ENCODE measurements at places on chromosomes 13 and 19. TPM values are rescaled to one million over a fixed set of nuclear protein-coding genes. Genes with fewer than 3 reads are reported as not detected.

GRCh38 chr19:54444737-54445136 is 4.3 kb upstream of the LENG8 start:
- no peak overlapping the region for H3K4me3 ChIP-seq
- no peaks in the 10 kb centered on the region for H3K36me3 ChIP-seq
- H3K4me1 ChIP-seq: no peaks in the 10 kb centered on the region
- H3K27ac ChIP-seq: no peak overlapping the region
- H3K27me3 ChIP-seq: no peaks in the 10 kb centered on the region

GRCh38 chr19:49616532-49616931 is 23.4 kb downstream of the RRAS start:
- DNase-seq: no peak
- H3K27me3 ChIP-seq: no peaks in the 10 kb centered on the region
- H3K36me3 ChIP-seq: no peaks in the 10 kb centered on the region
- no peaks in the 10 kb centered on the region for H3K4me1 ChIP-seq

Gene SMAD9
- 20.0 TPM for total RNA-seq

- H3K27ac ChIP-seq: peak overlapping the region; percentile 83
- no peaks in the 10 kb centered on the region for H3K27me3 ChIP-seq
- H3K4me3 ChIP-seq: peak overlapping the region; percentile 81
- no peak for DNase-seq
Observed at GRCh38 chr13:99501848-99502301, 603 bp downstream of the TM9SF2 start.

Gene SLC6A16
- 0.88 TPM for total RNA-seq

Gene PTGER1
- total RNA-seq: 0.30 TPM

- no peak overlapping the region for H3K4me3 ChIP-seq
- no peak overlapping the region for H3K27ac ChIP-seq
- H3K36me3 ChIP-seq: no peaks in the 10 kb centered on the region
- no peaks in the 10 kb centered on the region for H3K4me1 ChIP-seq
Observed at GRCh38 chr19:41895745-41896580, 13.0 kb downstream of the ARHGEF1 start.

DNA sequence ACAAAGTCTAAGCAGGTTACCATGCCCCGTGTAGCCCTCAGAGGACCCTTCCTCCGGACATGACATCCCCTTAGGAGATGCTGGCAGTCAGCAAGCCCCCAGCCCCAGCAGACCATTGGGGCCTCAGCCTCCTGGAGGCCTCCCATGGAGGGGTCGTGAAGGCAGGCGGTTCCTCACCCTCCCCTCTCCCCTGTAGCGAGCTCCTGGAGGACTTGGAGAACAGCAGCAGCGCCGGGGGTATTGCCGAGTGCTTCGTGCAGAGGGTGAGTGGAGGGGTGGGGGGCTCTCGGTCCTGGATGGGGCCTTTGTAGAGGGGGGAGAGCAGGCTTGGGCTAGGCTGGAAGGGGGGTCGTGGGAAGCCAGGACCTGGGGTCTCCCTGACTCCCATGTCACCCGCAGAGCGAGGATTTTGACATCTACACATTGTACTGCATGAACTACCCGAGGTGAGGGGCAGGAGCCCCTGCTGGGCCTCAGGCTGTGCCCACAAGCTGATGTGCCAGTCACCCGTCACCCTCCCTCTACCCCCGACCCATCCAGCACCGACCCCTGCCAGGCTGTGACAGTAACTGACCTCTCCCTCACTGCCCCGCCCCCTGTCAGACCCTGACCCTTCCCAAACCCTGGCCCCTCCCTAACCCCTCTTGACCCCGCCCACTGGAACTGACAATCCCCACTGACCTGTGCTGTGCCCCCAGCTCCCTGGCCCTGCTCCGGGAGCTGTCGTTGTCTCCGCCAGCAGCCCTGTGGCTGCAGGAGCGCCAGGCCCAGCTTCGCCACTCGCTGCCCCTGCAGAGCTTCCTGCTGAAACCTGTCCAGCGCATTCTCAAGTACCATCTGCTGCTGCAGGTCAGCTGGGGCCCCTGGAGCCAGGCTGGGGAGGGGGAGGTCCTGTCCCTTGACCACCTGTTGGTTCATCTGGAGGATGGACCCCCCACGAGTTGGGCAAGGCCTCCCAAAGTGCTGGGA is 4.0 kb downstream of the PLEKHG2 start:
- DNase-seq: peak; percentile 39
- no peaks in the 10 kb centered on the region for H3K4me1 ChIP-seq
- no peak overlapping the region for H3K4me3 ChIP-seq
- no peaks in the 10 kb centered on the region for H3K36me3 ChIP-seq

GRCh38 chr13:97280478-97280877 is 58.3 kb downstream of the MBNL2 start:
- H3K27me3 ChIP-seq: no peaks in the 10 kb centered on the region
- DNase-seq: no peak
- H3K36me3 ChIP-seq: no peaks in the 10 kb centered on the region
- peaks cover 38% of the 10 kb centered on the region for H3K4me1 ChIP-seq
- H3K4me3 ChIP-seq: no peak overlapping the region

- DNase-seq: no peak
- H3K27me3 ChIP-seq: no peaks in the 10 kb centered on the region
- H3K36me3 ChIP-seq: no peaks in the 10 kb centered on the region
- no peaks in the 10 kb centered on the region for H3K4me1 ChIP-seq
Observed at GRCh38 chr13:29516880-29517279, 78.6 kb downstream of the SLC7A1 start.

DNA sequence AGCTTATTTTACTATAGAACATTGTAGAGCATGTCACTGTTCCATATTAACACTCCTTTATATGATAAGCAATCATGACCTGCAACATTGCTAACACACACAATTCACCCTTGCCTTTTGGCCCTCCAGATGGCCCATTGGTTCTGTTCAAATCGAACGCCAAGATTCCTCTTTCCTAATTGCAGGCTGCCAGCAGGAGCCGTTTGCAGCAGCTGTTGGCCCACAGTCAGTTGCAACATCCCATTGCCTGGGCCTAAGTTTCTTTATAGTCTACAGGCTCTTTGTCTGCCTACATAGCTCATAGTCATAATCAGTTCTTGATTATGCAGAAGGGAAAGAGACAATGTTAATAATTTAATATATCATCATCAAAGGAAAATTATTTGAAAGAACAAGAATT is 37.6 kb downstream of the KCTD12 start:
- peaks cover 5% of the 10 kb centered on the region for H3K4me1 ChIP-seq
- H3K27me3 ChIP-seq: no peaks in the 10 kb centered on the region
- no peak for DNase-seq
- H3K4me3 ChIP-seq: no peak overlapping the region
- no peak overlapping the region for H3K27ac ChIP-seq

Measured in uterus (tissue), 4 donors.